Stimulated activated CD8-positive, alpha-beta memory T cell treated with anti-CD3 and anti-CD28 coated beads, Interleukin-2, amount 100 ng/mL, for 48 hours (primary cell): ENCODE measurements at places on chromosomes 7 and 10.

- DNase-seq = no peak
Observed at GRCh38 chr7:36048902-36049240, 104.2 kb upstream of the EEPD1 start.

DNA sequence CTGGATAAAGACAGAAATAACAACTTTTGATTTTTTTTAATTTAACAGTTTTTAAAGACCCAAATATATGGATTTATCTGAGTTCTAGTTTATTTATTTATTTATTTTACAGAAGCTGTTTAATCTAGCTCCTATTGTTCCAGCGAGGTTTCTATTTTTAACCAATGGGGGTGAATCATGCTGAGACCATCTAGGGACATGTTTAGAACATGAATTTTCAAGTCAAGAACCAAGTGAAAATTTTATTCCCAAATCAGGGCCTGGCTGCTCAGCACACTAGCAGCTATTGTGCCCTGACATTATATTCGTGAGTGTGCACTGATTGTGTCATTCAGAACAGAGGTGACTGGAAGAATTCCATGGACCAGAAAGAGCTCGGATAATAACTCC is 24.6 kb upstream of the MPP7 start:
- no peak for DNase-seq

DNA sequence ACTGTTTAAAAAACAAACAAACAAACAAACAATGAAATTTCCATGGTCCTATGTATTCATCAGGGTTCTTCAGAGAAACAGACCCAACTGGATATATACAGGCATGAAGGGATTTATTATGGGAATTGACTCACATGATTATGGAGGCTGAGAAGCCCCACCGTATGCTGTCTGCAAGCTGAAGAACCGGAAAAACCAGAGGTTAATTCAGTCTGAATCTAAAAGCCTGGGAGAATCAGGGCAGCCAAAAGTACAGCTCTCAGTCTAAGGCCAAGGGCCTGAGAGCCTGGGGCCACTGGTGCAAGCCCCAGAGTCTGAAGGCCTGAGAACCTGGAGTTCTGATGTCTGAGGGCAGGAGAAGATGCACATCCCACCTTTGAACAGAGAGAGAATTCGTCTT is 163.5 kb downstream of the MDFIC start:
- no peak for DNase-seq

- DNase-seq = no peak
Observed at GRCh38 chr10:4174197-4174596, 389.2 kb upstream of the KLF6 start.

- no peak for DNase-seq
Observed at GRCh38 chr10:88138319-88138848, 275.0 kb downstream of the PTEN start.

DNA sequence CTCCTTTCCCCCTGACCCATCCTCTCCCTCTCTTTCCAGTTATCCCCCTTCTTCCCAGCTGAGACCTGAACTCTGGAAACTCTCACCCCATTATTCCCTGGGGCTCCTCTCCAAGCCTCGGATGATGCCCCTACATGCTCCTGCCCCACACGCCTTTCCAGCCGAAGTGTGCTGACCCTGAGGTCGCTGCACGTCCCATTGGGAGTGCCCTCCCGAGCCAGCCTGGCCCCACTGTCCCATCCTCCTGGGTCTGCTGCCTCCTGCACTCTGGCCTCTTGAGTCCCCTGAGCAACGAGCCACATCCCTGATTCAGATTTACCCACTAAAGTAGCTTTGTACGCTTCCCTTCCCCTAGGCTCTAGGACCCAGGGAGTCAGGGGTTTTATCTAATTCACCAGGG is 87.4 kb downstream of the TCERG1L start:
- DNase-seq = no peak

GRCh38 chr7:42278344-42278743 is 41.3 kb upstream of the GLI3 start:
- no peak for DNase-seq

GRCh38 chr10:77686650-77687417 is 49.2 kb upstream of the KCNMA1 start:
- DNase-seq = no peak

DNA sequence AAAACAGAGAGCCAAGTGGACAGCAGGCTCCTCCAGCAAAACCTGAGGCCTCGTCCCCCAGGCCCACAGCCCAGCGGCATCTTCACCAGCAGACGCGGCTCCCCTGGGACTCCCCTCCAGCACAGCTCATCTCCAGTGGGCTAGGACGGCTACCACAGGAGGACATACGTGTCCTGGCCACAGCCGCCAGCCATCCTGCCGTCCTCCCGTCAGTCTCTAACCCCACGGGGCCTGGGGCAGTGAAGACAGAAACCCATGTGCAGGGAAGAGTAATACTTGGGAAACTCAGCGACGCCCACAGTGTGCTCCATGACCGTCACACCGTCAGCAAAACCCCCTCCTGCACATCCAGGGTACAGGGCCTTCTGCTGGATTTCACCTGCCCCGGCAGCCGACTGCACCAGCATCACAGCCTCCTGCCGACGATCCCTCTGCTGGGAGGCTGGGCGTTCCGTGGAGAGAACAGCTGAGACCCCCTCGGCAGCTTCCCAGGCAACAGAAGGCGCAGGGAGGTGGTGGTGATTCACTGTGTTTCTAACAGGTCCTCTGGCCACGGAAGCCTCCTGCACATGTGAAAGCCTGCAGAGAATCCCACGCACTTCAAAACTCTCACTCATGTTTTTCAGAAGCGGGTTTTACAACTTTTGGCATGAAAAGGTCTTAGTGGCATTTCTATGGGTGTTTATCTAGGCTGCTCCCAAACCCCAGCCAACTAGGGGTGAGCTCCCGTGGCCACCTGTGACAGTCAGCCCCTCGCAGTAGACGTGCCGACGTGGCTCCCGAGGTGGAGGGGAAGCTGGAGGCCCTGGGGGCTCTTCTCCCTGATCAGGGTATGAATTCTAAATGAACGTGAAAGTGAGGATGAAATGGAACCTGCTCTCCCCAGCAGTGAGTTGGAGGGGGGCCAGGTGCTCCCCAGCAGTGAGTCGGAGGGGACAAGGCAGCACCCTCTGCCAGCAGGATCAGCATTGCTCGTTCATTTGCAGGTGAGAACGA is 513.5 kb downstream of the PTPRN2 start:
- DNase-seq = no peak

DNA sequence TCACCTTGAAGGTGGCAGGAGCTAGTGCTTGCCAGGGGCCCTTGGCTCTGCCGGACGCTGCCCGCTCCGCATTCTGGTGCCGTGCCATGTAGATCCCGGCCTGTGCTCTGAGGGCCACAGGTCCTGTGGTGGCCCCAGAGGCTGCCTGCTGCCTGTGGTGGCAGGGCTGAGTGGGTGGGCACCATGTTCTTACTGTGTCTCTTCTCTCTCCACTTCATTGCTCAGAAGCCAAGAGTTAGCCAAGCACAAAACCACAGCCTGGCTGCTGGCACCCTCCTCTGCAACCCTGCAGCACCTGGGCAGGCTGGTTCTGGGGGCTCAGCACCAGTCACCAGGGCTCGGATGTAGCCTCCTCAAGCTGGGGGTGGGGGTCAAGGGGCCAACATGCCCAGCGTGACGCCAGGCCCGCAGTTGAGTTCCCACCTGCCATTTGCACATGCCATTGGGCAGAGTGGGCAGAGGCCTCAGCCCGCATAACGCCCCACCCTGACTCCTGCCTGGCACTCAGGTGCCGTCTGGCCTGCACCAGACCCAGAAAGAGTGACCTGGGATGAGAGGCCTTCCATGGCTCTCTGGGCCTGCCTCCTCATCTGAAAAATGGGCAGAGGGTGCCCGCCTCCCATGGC is 16.3 kb downstream of the ZMIZ1 start:
- DNase-seq = no peak

- no peak for DNase-seq
Observed at GRCh38 chr10:124953421-124953820, 11.5 kb downstream of the ZRANB1 start.

DNA sequence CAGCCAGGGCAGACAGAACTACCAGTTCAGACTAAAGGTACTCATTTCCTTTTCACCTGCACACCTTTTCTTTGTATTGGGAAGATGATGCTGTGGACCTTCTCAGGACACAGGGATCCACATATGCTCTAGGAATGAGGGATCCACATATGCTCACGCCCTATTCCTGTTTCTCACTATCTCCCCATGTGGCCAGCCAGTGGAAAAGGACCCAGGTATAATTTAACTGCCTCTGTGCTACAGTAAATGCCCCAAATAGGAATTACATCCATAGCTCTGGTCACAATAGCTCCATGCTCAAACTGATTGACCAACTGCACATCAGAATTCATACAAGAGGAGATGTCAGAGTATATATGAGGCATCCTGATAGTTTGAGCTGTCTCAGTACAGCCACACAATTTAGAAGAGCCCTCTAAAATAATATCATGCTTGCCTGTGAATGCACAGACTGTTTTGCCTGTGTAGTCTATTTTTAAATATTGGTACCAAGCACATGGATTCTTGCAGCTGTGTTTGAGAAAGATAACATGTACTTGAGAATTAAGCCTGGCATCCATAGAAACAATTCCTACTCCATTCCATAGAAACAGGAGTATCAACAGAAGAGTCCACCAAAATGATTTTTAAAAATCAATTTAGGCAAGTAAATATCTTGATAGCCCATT is 43.7 kb downstream of the CTTNBP2 start:
- no peak for DNase-seq

GRCh38 chr10:90494183-90494582 is 363.7 kb downstream of the HTR7 start:
- no peak for DNase-seq

DNA sequence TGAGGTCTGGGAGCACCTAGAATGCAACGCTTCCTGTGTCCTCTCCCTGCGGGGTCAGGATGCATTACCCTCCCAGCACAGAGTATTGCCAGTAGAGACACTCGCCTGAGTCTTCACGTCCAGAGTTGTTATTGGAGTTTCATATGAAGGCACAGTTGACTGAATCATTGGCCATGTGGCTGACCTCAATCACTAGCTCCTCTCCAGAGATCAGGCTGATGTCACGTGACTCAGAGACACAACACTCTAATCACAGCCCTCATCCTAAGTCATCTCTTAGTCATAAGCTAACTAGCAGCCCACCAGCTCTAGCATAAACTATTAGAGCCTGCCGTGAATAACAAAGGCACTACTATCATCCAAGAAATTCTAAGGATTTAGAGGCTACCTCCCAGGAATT is 107.8 kb downstream of the HECW1 start:
- DNase-seq = no peak

DNA sequence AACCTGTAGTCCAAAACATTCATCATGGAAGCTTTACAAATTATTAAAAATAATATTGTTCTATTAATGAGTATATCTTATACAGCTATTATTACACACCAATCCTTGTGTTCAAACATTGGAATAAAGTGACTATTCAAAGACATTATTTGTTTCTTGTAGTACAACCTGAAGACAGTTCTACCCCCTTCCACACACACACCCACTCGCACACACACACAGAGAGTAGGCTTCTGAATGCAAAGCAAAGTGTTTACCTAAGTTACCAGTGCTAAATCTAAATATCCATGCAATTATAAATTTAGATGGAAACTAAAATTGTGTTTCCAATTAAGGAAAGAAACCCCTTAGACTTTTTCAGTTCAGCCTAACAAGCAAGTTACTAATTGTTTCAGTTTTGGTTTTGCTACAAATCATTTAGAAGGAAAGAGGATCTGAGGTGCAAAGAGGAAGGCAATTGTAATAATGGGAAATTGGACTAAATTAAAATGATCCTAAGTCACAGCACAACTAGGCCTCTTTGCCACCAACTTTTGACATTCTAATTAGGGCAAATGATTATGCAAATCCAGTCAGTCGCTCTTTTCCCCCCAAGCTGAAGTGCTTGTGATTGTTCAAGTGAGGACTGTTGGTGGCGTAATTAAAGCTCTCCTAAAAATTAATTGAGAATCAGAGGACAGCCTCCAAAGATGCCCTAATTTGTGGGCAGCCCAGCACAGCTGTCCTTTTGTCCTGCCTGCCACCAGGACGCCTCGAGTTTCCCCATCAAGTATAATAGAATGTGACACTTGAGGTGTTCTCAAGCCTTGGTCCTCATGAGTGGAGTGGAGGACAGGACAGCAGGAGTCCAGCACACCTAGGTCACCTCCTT is 19.9 kb upstream of the ATOH7 start:
- DNase-seq = no peak

- DNase-seq = no peak
Observed at GRCh38 chr7:149329766-149330334, 67.9 kb downstream of the ZNF783 start.

- DNase-seq = no peak
Observed at GRCh38 chr10:103617602-103618385, 124.3 kb downstream of the NEURL1 start.

DNA sequence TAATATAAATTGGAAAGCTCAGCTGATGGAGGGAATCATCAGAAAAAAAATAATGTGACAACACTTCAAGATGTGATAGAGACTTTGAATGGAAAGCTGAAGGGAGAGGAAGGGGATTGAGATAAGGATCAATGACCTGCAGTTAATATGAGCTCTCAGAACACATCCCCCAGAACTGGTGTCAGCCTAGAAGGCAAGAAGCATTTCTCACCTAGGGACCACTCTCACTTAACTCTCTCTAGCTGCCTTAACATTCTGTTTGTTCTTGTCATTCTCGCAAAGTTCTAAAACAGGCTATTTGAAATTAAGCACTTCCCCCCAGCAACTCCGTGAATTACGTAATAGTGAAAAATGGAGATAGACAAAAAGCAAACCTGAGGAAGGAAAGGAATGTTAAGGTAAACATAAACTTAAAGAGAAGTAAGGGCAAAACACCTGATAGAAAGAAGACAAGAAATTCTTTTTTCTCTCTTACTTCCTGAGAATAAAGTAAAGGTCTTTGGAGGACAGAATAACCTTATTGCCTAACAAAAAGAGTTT is 1.2 kb upstream of the MPP7 start:
- no peak for DNase-seq

GRCh38 chr7:100152937-100153666 is 4.4 kb downstream of the LAMTOR4 start:
- DNase-seq = no peak

GRCh38 chr10:112949875-112950507 is at the start of gene TCF7L2:
Gene TCF7L2, plus strand, starts transcription at chr10:112950247. Its CDS starts 510 bp downstream, at chr10:112950757.
- peak; percentile 29 for DNase-seq

DNA sequence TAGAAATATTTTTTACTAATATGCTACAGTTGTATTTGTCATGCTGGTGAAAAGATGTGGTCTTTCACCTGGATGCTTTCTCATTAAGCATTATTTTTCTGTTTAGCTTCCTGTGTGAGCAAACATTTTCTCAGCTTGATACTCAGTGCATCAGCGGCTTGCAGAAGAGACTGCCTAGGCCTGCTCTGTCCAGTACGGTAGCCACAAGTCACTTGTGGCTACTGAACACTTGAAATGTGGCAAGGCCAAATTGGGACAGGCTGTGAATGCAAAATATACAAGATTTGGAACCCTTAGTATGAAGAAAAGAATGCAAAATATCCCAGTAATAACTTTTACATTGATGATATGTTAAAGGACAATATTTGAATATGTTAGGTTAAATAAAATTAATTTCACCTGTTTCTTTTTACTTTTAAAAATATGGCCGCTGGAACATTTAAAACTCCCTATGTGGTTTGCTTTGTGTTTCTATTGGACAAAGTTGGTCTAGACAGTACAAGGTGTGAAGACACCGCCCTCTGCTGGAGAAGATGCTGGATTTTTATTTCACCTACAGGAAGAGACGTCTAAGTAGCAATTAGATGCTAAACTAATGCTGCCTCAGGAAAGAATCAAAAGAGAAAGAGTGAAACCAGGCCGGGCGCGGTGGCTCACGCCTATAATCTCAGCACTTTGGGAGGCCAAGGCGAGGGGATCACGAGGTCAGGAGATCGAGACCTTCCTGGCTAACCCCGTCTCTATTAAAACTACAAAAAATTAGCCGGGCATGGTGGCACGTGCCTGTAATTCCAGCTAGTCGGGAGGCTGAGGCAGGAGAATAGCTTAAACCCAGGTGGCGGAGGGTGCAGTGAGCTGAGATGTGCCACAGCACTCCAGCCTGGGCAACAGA is 5.3 kb downstream of the SRGN start:
- DNase-seq = peak; percentile 35

GRCh38 chr7:49187543-49188268 is 263.4 kb downstream of the CDC14C start:
- no peak for DNase-seq
